ENCODE measurements at places on chromosomes 16 and 17.

GRCh38 chr17:58327363-58328194 is 1.0 kb downstream of the TSPOAP1 start:
- no peak for DNase-seq

DNA sequence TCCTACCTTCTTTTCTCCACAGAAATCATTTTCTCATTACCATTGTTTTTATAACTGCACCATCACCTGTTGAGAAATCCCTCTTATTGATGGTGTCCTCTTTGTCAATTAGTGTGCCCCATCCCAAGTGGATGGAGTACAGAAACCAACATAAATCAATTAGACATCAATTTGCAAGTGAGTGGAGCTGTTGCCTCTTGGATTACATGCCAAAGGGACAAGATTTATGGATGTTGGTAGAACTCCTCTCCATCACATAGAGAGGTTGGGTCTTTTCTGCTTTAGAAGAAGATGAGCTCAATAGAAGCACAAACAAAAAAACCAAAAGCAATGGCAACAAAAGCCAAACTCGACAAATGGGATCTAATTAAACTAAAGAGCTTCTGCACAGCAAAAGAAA is 973.5 kb downstream of the CDH11 start:
- no peak for DNase-seq

DNA sequence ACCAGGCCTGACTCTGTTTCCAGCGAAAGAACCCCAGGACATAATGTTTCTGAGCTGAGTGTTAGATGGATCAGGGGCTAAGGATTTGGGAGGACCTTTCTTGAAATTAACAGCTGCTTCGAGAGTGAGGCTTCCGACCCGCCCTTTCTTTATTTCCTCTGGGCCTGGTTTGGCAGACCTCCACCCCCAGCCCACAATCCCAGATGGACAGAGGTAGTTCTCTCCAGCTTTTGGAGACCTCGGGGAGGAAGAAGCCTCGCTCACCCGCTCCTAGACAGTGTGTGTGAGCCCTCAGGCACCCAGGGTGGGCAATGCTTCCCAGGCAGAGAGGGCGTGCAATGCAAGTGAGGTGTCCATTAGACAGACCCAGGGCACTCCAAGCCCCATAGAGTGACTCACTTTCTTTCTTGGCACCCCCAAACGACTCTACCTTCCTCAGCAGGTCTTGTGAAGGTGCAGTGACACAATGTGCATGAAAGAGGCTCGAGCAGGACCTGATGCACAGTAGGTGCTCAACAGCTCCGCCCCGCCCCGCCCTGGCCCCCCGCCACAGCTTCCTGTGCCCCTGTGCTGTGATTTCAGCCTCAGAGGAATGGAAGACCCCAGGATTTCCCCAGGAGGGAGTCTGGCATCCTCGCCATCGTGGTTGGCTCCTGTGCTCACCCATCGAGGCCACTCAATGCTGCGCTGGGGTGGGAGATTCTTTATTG is 50.7 kb upstream of the TOB1 start:
- DNase-seq, result no peak

DNA sequence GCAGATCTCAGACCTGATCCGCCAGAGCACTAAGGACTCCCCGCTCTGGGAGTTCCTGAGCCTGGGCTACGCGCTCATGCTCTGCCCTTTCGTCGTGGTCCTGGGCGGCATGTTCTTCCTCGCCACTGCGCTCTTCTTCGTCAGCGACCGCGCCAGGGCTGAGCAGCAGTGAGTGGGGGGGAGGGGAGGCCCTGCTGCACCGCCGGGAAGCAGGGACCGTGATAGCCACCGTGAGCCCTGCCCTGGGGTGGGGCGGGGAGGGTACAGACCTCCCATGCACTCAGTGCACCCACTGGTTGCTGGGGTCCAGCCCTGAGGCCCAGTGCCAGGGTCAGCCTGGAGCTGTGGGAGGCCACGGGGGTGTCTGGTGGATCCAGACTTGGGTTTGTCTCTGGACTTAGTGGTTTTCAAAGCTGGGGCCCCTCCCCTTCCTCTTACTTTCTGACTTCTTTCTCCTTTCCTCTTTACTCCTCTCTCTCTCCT is 18.9 kb downstream of the MYBBP1A start:
- no peak for DNase-seq

DNA sequence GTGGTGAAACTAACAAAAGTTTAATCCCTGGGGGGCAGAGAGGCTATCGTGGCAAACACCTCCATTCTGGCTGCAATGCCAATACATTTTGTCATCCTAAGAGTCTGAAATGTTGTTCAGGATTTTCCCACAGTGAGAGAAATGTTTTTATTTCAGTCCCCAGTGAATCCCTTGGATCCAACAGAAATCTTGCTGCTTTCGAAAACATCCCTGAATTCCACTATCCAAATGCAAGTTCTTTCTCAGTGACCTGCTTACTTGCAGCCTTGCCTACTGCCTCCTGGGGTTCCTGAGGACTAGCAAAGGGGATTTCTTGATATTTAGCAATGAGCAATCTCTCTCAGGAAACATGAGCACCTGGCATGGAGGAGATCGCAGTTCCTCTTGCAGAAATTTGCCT is 202.1 kb upstream of the IRX3 start:
- no peak for DNase-seq

DNA sequence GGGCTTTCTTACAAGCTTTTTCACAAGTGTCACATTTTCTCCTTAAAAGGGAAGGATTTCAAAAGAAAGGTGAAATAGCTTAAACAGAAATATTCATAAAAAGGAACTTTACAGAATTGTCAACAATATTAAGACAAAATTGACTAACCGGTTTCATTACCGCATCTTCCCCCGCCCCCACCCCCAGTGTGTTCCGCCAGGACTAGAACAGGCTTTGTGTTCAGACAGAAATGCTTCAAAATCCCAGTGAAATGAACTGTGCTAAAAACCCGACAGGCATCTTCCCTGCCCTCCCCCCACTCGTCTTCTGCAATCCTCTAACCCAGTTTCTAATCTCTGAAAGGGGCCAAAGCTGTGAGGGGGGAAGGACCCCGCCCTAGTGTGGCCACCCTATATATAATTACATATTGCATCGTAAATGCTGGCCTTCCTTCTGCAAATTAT is 990 bp upstream of the ROGDI start:
- no peak for DNase-seq

DNA sequence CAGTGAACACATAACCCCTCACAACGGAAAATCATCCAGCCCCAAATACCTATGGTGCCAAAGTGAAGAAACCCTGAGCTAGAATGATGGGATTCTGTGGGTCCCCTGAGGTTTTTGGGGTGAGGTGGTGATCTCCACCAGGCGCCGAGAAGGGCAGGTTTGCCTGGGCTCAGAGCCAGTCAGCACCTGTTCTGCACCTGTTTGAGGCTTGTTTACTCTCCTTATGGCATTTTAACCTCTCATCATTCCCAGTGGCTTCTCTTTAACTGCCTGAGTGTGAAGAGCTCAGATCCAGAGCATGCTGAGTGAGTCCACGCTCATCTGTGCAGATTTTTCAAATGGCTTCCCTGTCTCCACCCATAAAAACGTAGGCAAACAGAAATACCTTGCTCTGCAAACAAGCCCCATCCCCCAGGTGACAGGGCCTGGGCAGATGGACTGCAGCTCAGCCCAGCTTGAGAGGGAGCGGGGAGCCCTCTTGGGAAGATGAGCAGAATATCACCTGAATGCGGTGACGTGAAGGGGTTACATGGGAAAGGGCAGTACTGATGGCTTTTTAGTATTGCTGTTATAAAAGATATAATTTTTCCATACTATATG is 40.1 kb upstream of the CLEC19A start:
- DNase-seq, result peak; percentile 76

DNA sequence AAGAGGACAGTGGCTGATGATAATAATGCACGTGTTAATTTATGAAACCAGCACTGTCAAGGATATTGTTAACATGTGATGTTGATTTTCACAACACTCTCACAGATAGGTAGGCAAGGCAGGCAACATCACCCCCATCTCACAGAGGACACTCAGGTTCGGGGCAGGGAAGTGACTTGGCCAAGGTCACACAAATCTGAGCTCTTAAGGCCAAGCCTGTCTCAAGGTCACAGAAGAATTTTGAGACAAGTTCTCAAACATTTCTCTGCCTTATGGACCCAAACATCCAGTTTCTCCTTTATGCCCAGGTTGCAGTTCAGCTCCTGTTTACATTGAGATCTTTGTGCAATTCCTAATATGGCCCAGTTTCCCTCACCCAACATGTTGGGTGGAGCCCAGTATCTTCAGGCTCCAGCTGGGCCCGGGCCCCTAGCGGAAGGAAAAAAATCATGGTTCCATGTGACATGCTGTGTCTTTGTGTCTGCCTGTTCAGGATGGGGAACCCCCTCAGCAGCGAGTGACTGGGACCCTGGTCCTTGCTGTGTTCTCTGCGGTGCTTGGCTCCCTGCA is 1.3 kb downstream of the SLC2A4 start:
- DNase-seq, result no peak

GRCh38 chr16:77723108-77723514 is 797 bp downstream of the NUDT7 start:
- no peak for DNase-seq

DNA sequence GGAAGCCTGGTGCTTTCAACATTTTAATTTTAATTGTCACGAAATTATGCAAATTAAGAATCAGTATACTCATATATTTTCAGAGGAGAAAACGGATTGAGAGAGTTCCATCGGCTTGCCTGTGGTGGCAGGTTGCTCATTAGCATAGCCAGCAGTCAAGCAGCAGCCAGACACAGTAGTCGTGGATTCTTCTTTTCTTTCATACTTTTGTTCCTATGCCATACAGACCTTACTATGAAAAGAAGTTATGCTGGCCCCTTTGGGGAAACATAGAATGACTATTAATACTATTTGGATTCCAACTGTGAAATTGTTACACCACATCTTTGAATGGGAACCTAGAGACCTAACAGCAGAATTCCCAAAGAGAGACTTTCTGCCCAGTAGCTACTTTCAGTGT is 617.7 kb upstream of the CA10 start:
- DNase-seq, result no peak

DNA sequence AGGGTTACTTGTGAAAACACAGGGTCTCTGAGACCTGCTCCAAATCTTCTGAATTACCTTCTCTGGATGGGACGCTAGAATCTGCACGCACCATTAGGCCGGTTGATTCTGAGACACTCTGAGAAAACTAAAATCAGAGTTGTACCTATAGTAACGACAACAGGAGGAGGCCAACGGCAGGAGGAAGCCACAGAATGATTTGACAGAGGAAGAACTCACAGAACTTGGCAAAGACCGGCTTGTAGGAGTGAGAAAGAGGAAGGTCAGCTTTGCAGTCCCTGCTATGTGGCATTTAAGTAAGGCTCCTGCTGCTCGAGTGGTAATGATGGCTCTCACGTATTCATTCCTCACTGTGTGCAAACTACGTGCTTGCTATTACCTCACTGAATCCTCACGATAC is 483.0 kb downstream of the TMEM114 start:
- no peak for DNase-seq

- DNase-seq, result no peak
Observed at GRCh38 chr17:82121660-82122629, 23.9 kb upstream of the FASN start.

DNA sequence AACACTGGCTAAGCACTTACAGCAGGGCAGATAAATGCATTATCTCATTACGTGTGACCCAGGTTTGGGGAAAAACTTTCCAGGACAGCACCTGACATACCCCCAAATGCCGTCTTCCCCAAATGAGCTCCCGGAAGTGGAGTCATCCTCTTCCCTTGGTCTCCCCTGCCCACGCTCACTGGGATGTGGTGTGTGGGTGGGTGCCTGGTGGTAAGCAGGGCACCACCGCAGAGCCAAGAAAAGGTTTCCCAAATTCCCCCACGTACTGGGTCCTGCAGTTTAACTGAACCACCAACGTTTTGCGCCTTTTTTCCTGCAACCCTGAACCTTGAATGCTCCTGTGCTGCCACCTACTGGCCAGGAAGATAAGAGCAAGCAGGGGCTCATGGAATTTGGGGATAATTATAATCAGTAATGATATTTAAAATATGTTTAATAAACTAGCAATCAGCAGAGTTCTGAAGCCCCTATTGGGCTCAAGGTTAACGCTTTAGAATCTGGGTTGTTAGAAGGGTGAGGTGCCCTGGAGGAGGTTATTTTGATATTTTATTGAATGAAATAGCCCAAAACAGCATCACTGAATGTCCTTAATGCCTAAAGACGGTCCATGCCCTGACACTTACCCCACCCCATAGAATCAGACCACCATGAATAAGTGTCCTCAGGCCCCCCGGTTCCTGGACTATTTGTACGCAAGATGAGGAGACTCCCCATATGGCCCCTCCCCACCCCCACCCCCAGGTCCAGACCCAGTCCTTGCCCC is 8.0 kb downstream of the SPPL2C start:
- peak; percentile 0 for DNase-seq

GRCh38 chr17:41962111-41962510 is 4.5 kb upstream of the CNP start:
- DNase-seq, result no peak

- DNase-seq, result no peak
Observed at GRCh38 chr17:7025245-7025644, 2.4 kb downstream of the BCL6B start.

GRCh38 chr16:4391631-4392381 is 20.2 kb downstream of the VASN start:
- DNase-seq, result no peak

DNA sequence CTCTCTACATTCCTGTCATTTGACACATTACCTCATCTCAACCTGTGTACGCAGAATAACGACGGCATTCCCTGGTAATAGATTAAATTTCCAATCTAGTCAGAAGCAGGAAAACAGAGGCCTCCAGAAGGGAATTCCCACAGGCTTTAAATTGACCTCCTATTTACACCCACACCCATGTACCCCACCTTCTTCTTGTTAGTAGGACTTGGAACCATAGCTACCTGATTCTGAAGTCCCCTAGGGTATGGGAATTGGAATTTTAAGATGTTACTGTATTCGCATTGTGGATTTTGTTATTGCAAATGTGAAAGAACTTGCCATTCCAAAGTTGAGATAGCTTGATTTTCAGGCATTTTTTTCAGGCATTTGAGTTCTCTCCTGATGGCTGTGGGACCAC is 377.5 kb upstream of the DYNLRB2 start:
- no peak for DNase-seq
